ENCODE measurements at places on chromosomes 12 and 14.
A peak's percentile ranks its signal among the peaks of the same experiment; 100 is the strongest.

DNA sequence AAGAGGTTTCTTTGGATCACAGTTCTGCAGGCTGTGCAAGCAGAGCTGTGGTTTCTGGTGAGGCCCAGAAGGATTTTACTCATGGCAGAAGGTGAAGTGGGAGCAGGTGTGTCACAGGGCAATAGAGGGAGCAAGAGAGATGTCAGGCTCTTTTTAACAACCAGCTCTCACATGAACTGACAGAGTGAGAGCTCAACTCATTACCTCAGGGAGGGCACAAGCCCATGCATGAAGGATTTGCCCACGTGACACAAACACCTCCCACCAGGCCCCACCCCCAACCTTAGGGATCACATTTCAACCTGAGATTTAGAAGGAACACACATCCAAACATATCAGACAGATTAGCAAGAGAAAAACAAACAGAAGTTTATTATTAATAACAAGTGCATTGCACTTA, 470.4 kb downstream of the GALC start:
- peak; percentile 64 for DNase-seq

- no peak for DNase-seq
Observed at GRCh38 chr14:76884853-76885276, 58.7 kb downstream of the LRRC74A start.

- no peak for DNase-seq
Observed at GRCh38 chr14:30234966-30235365, 307.3 kb upstream of the PRKD1 start.

GRCh38 chr12:124913474-124914391, 717 bp downstream of the UBC start:
- DNase-seq: peak; percentile 95

GRCh38 chr12:80441921-80442320, 2.1 kb upstream of the PTPRQ start:
- no peak for DNase-seq

DNA sequence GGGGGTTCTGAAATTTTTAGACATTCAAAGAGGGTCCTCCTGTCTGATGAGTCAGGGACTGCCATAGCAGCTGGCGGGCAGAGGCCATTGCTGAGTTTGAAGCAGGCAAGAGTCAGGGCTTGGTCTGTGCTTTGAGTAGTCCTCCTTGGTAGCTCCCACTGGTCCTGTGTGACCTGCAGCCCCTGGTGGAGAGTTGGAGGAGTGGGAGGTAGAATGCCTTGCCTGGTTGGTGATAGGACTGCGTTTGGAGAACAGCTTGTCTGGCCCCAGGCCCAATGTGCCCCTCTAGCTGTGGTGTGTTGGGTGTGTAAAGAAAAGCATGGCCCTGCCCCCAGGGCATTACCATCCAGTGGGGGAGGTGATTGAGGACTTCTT, 116.7 kb downstream of the BEGAIN start:
- no peak for DNase-seq

DNA sequence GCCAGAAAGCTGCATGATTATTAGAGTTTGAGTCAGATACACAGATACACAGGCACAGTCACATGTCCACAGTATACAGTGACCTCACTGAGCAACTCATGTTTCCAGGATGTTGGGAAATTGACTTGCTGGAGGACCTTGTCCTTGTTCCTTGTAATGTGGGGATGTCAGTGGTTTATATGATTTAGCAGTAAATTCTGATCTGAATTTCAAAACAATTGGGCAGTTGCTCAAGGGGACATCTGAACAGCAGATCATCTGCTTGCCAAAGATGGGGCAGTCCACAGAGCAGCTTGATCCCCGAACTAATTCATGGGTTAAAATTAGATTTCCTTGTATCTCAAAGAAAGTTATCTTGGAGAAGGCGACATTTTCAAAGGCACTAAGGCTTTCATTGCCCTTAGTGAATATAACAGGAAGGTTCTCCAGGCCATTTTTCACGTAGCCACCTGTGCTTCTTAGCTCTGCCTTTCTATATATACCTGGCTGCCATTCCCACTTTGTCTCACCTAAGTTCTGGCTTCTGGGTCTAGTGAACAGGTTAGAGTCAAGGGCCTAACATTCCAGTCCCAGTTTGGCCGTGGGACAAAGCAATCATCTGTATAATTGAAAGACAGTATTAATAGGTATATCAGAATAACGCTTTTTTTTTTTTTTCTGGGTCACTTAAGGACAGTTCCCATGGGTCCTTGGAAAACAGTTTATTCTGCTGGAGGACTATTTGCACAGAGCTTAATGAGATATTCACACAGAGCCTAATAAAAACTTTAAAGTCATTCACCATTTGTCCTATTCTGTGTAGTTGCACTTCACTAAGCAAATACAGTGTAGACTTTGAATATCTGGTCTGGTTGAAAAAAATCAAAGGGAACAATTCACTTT, 64.9 kb upstream of the STRN3 start:
- DNase-seq: peak; percentile 28

DNA sequence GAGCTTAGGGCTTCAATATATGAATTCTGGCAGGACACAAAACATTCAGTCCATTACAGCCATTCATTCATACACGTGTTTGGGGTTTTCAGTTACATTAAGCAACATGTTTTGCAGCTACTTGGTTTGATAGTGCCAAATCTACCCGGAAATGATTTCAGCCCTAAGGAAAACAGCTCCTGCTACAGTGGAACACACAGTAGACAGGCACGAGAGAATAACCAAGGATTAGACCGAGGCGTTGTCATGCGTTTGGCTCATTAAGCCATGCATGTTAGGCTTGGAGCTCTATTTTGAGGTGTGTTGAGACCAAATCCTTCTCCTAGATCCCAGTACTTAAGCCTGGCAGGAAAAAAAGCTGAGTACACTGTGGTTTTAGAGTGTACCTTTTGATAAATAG, 177.4 kb downstream of the PRKCH start:
- DNase-seq: no peak

DNA sequence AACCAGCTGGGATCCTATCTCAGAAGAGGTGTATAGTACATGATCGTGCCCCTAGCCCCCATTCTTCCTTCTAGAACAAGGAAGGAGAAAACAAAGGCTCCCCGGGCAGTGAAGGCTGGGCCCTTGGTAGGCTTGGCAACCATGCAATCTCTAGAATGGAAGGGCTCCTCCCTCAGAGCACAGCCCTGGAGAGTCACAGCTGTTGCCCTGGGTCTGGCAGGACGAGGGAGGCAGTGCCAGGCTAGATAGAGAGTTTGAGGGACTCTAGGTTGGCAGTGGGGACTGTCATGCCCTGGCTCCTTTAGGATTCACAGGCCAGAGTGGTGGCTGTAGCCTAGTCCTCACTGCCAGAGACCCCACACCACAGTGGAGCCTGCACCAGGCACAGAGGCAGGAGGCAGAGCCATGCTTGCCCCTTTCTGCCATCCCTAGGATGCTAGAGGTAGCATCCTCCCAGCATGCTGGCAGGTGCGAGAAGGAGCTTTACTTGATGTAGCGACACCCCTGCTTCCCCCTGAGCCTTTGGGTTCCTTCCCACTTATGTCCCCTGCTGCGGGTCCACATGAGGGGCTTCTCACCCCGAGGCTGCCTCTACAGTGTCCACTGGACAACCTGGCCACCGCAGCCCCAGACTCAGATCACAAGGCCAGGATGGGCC, 33.4 kb upstream of the CIPC start:
- no peak for DNase-seq

DNA sequence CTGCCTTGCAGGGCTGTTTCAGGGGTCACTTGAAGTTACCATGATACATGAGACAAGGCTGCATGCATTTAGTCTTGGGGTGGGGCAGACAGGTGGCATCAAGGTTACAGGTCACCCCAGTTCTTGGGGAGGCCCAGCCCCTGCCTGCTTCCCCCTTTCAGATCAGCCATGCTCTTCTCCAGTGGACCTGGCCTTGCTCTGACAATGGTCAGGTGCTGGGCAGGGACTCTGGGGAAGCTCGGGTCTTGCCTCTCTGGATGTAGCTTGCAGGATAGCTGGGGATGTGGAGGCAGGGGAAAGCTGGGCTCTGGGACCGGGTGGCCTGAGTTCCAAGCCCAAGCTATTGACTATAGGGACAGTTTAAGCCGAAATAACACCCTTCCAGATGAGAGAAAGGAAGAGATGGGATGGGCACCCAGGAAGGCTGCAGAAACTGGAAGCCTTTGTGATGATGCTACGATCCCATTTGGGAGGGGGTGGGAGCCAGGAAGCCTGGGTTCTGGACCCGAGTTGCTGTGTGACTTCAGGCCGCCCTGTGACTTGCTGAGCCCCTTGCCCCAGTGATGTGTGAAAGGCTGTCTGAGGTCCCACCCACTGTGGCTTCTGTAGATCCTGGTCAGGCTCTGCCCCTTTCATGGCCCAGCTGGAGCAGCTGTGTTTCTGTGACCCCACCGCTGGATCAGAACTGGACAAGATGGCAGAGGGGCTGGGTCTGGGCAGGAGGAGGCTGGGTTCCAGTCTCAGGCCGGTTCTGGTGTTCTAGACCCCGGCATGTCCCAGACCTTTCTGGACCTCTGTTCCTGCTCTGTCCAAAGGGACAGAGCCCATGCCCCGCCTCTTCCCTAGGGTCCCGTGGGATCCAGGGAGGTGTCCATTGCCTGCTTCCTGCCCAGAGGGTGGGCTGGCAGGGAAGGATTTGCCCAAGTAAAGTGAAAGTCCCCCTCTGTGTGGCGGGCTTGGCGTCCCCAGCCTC, 2.1 kb downstream of the TNFAIP2 start:
- no peak for DNase-seq

DNA sequence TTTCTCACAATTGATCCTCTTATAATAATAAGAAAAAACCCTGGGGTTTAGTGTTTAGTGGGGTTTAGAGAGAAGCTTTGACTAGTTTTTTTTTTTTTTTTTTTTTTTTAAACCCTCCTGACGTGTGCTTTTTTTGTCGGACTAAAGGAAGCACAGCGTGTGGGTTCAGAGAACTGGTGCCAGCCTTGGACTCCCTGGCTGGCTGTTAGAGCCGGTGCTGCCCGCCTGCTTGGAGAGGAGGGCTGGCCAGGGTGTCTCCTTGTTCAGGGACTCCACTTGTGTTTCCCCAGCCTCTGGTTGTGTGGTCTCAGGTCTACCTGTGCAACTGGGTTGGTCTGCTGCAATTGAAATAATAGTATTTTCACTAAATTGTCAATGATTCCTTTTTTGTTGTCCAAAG, 54.1 kb upstream of the ASPG start:
- no peak for DNase-seq

GRCh38 chr14:55129086-55129427, at the start of gene LGALS3:
LGALS3 (plus strand) TSS chr14:55129252; CDS start chr14:55137374, 8,122 bp downstream.
- peak; percentile 83 for DNase-seq

DNA sequence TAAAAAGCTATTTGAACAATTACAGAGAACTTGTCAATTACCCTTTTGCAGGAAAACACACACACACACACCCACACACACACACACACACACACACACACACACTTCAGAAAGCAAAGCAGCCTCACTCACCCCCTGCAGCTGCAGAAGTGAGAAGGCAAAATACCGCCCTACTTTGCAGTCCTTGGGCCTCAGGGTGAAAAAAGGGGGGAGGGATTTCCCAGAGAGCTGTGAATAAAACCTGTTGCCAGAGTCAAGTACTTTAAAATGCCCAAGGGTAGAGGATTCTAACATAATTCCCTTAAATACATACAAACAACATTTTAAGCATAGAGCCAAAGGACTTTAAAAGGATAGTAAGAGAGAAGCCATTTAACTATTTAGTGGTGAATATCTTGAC, 285.9 kb downstream of the MDGA2 start:
- DNase-seq: no peak

GRCh38 chr14:67432050-67432564, 20.1 kb upstream of the PLEK2 start:
- DNase-seq: no peak

DNA sequence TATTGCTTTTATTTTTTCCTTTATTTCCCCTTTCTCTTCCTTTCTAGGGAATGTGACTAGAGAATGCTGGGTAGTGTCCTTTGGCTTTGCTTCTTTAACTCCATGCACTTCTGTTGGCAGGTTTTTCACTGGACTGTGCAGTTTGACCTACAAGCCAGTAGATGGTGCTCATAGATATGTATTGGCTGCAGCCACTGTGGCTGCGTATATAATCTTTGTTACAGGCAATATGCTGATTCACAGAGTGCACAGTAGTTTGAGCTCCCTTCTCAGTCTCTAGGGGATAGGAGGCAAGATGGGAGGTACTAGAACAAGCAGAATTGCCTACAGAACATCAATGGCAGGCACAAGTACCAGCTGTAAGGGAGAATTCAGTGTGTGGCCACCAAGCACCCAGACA, 503.5 kb downstream of the LRFN5 start:
- DNase-seq: no peak

GRCh38 chr14:51652168-51653078, 713 bp downstream of the FRMD6 start:
- DNase-seq: no peak

GRCh38 chr14:54756656-54757392, 145.8 kb downstream of the GCH1 start:
- no peak for DNase-seq

DNA sequence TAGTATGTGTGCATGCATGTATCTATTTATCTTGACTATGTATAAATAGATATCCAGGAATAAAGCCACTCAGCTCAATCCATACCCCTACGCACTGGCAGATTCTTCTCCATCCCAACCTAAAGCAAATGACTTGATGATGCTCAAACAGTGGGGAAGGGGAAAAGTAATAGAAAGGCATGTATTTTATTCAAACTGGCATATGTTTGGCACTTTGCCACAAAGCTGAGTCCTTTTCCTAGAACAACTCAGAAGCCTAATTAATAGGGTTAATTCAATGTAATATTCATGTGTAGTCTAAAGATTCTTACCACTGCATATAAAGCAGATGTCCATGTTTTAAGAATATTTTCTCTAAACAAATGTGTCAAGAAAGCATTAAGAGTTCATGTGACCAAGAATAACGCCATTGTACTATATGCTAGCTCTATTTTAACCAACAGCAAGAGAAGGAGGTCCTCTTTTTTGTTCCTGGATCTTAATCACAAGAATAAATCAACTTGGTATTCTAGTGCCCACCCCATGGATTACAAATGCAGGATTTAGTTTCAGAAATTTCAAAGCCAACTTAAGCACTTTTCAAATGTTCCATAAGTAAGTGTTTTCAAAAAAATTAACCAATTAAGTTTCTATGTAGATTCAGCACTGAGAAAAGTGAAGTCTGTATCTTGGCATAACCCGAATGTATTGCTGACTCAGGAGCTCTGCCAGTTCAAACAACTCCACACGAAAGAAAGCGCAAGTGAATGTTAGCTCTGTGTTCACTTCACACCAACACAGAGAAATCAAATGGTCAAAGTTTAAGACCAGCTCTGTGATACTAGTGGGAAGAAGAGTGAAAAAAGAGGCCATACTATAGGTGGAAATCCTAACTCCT, 233.6 kb downstream of the MED13L start:
- no peak for DNase-seq
